ENCODE measurements at places on chromosomes 12 and 14.

DNA sequence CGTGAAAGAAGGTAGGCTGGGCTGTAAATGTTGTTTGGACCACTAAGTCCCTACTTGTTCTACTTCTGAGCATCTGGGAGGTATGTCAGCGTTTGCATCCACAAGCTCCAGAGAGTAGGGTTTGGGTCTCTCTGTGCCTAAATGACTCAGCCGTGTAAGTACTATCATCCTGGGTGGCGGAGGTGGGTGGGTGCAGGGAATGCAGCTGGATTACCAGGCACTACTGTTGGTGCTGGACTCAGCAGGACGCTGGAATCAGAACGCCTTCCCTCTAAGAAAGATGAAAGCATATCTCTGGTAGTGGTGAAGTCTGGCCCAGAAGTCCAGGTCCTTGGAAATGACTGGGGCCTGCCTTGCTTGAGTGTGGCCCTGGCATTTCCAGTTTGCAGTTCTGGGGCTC lies 289.7 kb downstream of the PCNX1 start:
- no peak for DNase-seq

- peak; percentile 46 for DNase-seq
Observed at GRCh38 chr12:57223191-57224165, 6.0 kb upstream of the SHMT2 start.

GRCh38 chr14:68368850-68369249 lies 424.0 kb downstream of the ZFP36L1 start:
- no peak for DNase-seq

- no peak for DNase-seq
Observed at GRCh38 chr14:22796087-22796707, 19.0 kb downstream of the SLC7A7 start.

DNA sequence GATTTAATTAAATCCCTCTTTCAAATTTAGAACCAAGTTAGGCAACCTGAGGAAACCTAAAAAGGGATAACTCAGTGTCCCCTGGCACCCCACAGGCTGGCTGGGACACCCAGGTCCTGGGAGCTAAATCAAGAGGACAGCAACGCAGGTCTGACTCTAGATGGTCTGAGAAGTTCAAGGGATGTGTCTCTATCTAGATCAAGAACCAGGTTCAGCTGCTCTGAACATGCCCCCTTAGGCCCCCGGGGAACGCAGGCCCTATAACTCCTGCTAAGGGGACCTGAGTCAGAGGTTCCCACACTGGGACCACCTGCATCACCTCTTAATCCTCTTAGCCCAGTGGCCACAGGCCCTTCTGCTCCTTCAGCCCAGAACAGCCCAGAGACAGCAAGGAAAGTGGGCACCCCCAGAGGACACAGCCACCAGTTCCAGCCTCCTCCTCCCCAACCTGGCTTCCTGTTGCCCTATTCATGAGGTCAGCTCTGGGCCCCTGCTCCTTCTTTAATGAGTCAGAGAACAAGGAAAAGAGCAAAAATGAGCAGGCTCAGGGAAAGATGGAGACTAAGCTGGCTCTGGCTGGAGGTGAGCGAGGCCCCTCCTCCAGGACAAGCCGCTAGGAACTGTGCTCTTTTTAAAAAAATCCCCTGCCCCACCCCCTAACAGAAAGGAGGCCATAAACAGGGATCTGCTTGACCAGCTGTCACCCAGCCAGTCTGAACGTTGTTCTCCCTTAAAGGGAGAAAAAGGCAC lies 10.8 kb downstream of the PITPNM2 start:
- no peak for DNase-seq

DNA sequence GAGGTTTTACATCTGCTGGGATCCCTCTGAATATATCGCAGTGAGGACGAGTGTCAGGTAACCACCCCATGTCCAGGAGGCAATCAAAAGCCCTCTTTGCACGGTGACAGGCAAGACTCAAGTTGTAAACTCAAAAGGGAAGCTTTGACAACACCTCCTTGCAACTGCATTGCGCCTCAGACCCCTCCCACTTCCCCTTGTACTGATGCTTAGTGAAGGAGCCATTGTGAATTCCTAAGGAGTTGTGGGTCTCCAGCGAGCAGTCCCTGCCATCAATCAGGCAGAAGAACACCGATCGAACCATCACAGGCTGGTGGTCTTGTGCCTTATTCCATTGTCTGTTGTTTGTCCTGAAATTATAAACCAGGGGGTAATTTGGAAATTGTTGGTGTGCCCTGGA lies 112.6 kb downstream of the CCDC60 start:
- DNase-seq, result no peak

GRCh38 chr12:116188581-116188980 lies 88.9 kb downstream of the MED13L start:
- DNase-seq, result no peak

DNA sequence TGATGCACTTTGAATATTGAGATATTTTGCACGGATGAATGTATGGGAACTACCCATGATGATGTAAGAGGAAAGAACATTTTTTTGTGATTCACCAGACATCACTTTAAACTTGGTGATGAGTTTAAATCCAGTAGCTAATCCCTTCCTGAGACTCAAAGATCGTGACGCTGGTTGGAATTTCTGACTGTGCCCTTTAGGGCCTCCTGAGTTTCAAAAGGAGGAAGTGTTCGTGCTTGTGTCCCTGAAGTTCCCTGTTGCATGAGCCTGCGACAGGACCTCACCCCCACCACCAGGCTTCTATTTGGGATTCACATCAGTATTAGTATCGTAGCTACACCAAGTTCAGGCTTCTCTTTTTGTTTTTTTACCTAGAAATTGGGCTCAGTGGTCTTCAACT lies 18.6 kb upstream of the RIN3 start:
- no peak for DNase-seq

GRCh38 chr12:2643576-2644135 lies 151.1 kb upstream of the FKBP4 start:
- no peak for DNase-seq

DNA sequence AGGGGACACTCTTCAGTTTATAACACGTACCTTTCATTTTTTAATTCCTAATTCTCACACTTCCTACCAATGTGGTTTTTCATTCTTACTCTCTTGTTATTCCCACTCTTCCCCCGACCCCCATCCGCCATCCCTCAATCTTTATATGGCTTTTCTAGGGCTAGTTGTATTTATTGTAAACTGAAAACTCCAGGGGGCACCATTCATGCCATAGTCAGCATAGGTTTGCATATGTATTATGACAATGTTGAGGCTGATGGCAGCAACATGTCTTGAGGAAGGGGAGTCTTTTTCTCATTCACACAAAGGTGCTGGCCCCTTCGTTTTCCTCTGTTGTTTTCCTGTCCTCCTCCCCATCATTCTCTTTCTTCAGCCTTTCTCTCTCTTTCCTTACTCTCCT lies 27.7 kb upstream of the LTA4H start:
- no peak for DNase-seq

DNA sequence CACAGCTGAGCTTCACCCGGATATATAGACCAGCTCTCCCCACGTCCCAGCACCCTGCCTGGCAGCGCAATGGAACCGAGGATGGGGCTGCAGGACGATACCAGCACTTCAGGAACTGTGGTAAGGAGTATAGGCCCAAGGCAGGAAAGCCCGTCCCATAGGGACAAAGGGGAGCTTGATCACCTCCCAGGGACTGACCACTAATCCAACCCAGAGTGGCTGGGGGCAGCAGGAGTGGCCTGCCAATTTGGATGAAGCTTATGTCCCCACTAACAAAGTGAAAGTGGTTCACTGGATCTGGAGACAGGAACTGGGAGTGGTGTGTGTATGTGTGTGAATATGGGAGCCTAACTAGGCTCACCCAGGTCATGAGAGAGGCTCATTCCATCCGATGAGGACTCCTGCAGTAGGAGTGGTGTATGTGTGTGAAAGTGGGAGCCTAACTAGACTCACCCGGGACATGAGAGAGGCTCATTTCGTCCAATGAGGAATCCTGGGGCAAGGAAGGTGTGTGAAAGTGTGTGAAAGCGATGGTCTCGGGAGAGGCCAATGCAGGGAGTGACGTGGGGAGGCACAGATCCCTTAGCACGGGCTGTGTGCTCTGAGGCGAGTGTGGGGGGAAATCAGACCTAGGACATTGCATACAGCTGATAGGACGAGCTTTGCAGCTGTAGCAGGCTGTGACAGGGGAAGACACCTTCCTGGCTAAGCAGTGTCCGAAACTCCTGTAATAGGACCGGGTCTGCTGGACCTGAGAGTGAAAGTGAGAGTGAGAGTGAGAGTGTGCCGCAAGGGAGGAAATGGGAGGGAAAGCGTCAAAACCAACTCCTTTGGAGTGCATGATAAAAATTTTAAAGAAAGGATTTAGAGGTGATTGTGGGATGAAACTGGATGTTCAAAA lies 25.7 kb downstream of the KLRK1 start:
- DNase-seq, result peak; percentile 59

DNA sequence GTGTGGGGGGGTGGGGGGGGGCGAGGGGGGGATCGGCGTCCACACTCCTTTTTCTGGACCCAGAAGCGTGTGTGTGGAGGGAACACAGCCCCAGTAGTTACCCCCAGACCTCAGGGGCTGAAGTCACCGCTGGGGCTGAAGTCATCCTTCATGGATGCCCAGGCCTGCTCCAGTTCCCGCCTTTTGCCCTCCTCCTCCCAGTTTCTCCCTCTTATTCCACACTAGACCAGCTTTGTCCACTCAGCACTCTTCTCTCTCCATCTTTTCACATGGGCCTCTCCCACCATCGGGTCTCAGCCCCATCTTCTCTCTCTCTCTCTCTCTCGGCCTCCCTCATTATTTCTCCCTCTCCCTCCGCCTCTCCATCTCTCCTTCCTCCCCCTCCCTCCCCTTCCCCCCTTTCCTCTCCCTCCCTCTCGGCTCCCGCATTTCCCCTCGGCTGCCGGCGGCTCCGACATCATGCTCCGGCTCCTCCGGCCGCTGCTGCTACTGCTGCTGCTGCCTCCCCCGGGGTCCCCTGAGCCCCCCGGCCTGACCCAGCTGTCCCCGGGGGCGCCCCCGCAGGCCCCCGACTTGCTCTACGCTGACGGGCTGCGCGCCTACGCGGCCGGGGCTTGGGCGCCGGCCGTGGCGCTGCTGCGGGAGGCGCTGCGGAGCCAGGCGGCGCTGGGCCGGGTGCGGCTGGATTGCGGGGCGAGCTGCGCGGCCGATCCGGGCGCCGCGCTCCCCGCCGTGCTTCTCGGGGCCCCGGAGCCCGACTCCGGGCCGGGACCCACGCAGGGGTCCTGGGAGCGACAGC lies at the start of gene P3H3:
Gene P3H3 (plus strand): TSS at position 426 of the 799 bp plus-strand sequence. CDS start 34 bp downstream, at position 460.
- peak; percentile 56 for DNase-seq

- no peak for DNase-seq
Observed at GRCh38 chr12:1305791-1306500, 288.4 kb downstream of the FBXL14 start.

- DNase-seq, result no peak
Observed at GRCh38 chr12:13027032-13027431, 17.1 kb upstream of the FAM234B start.

DNA sequence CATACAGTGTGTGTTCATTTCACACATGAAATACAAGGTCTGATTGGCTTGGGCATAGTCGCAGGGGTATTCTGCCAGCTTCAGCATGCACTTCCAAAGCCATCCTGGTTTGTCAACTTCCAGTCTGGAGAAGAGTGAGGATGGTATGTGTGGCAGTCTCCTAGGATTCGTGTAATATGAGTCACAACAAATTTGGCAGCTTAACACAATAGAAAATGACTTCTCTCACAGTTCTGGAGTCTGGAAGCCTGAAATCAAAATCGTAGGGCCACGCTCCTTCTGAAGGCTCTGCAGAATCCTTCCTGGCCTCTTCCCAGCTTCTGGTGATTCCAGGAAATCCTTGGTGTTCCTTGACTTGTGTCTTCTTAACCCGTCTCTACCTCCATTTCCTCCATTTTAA lies 167.5 kb downstream of the PPM1H start:
- DNase-seq, result no peak

DNA sequence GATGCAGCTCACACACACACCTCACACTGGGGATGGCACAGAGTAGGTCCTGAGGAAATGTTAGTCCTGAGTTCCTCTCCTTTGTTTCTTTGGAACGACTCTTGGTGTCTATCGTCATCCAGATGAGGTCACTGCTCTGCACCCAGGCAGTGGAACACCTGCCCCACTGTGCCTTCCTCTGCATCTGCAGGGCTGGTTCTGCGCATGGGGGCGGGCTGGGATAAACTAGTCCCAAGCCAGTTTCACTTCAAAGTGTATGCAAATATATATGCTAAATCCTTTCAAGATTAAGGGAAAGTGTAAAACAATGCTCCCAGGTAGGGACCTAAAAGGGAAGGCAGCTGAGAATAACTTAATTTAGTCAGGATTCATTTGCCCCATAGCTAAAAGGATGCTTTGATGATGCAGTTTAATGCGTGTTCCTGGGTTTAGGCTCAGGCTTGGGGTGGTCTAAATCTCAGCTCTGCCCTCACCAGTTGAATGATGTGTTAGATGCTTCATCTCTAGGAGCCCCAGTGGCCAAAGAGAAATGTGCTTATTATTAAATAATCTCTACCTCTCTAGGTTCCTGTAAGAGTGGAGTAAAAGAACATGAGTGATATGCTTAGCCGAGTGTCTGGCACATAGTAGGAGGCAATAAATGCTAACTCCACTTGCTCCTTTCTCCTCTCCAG lies 47.1 kb upstream of the OVCH1 start:
- no peak for DNase-seq

- DNase-seq, result peak; percentile 68
Observed at GRCh38 chr12:57479376-57480115, at the start of gene ARHGAP9. TSS of gene ARHGAP9 (minus strand) at chr12:57479866. CDS start at chr12:57479406, 460 bp downstream.

GRCh38 chr12:112386726-112387125 lies 4.5 kb upstream of the HECTD4 start:
- no peak for DNase-seq

DNA sequence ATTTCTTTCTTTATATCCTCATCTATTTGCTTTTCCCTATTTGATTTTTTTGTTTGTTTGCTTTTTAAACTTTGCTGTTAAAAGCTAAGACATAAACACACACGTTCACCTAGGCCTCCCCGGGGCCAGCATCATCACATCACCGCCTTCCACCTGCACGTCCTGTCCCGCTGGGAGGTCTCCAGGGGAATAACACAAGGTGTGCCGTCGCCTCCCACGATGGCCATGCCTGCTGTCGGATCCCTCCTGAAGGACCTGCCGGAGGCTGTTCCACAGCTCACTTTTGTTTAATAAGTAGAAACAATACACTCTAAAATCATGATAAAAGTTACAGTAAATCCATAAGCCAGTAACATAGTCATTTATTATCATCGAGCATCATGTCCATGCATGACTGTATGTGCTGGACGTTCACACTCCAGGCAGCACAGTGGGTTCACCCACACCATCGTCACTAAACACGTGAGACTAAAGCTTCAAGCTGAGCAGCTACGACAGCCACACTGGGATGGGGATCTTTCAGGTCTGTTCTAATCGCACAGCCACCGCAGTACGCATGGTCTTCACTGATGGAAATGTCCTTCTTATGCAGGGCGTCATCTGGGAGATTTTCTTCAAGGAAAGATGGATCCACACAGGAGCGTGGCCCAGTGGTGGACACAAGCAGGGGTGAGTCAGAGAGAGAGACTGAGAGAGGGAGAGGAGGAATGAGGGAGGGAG lies 3.6 kb downstream of the RIMBP2 start:
- DNase-seq, result no peak

- DNase-seq, result no peak
Observed at GRCh38 chr12:113161415-113162016, 12.0 kb downstream of the CFAP73 start.

Measured in activated T-cell treated with anti-CD3 and anti-CD28 coated beads, Interleukin-2, amount 50 U/mL, for 48 hours (primary cell).